ENCODE measurements at places on chromosomes 7 and 10. TPM values are rescaled to one million over a fixed set of nuclear protein-coding genes. Genes with fewer than 3 reads are reported as not detected.

Gene ATOH7
- total RNA-seq, result not detected

Gene RELN
- not detected for total RNA-seq

Gene ELMO1
- total RNA-seq, result 68.0 TPM

Gene PRRT4
- 0.18 TPM for total RNA-seq

Gene LBX1
- not detected for total RNA-seq

Gene AS3MT
- total RNA-seq, result not detected

DNA sequence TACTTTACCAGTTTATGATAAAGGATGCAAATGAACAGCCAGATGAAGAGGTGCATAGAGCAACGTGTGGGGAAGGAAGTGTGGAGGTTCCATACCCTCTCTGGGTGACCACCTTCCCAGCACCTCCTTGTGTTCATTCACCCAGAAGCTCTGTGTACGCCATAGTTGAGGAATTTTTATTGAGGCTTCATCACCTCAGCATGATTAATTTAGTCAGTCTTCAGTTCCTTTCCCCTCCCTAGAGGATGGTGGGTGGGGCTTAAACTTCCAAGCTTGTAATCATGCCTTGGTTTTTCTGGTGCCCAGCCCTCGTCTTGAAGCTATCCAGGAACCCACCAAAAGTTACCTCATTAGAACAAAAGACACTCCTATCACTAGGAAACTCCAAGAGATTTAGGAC is 162.7 kb downstream of the PLCE1 start:
- no peaks in the 10 kb centered on the region for H3K4me1 ChIP-seq
- H3K36me3 ChIP-seq, result no peaks in the 10 kb centered on the region
- H3K27me3 ChIP-seq, result no peaks in the 10 kb centered on the region
- DNase-seq, result no peak
- no peak overlapping the region for H3K27ac ChIP-seq

- no peaks in the 10 kb centered on the region for H3K36me3 ChIP-seq
- DNase-seq, result no peak
- H3K4me1 ChIP-seq, result no peaks in the 10 kb centered on the region
- no peak overlapping the region for H3K27ac ChIP-seq
- no peak overlapping the region for H3K4me3 ChIP-seq
- H3K27me3 ChIP-seq, result peaks cover 22% of the 10 kb centered on the region
Observed at GRCh38 chr7:42763137-42763551, 148.7 kb downstream of the C7orf25 start.

GRCh38 chr7:33643530-33643929 is 261.8 kb upstream of the BMPER start:
- peaks cover 2% of the 10 kb centered on the region for H3K36me3 ChIP-seq
- no peak for DNase-seq
- no peaks in the 10 kb centered on the region for H3K4me1 ChIP-seq
- no peaks in the 10 kb centered on the region for H3K27me3 ChIP-seq
- H3K4me3 ChIP-seq, result no peak overlapping the region

GRCh38 chr10:86344714-86345161 is 21.9 kb downstream of the GRID1 start:
- H3K4me1 ChIP-seq, result no peaks in the 10 kb centered on the region
- DNase-seq, result no peak
- H3K27me3 ChIP-seq, result peaks cover under 1% of the 10 kb centered on the region
- H3K36me3 ChIP-seq, result no peaks in the 10 kb centered on the region
- H3K4me3 ChIP-seq, result no peak overlapping the region

DNA sequence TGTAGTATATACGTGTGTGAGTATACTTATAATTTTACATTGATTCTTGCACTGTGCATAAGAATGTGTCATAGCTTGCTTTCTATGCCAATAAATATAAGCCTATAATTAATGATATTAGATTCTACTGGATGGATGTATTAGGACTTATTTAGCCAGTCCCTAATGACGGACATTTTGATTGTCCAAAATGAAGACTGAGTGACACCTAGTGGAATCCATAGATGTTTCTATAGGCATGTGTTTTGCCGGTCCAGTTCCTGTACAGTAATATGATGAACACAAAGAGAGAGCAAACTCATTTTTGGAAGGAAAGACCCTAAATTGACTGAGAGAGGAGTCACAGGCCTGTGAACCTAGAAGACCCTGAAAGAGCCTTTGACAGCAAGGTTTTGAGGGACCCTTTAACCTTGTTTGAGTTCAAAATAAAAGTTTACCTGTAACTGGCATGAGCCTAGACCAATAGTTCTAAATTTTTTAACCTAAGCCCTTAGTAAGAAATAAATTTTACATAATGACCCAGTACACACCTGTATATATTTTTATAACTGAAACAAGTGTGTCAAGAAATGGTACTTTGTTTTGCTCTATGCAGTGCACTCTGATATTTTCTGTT is 42.4 kb upstream of the AGBL3 start:
- no peaks in the 10 kb centered on the region for H3K27me3 ChIP-seq
- no peak for DNase-seq
- no peak overlapping the region for H3K4me3 ChIP-seq
- no peak overlapping the region for H3K27ac ChIP-seq
- peaks cover 14% of the 10 kb centered on the region for H3K4me1 ChIP-seq

DNA sequence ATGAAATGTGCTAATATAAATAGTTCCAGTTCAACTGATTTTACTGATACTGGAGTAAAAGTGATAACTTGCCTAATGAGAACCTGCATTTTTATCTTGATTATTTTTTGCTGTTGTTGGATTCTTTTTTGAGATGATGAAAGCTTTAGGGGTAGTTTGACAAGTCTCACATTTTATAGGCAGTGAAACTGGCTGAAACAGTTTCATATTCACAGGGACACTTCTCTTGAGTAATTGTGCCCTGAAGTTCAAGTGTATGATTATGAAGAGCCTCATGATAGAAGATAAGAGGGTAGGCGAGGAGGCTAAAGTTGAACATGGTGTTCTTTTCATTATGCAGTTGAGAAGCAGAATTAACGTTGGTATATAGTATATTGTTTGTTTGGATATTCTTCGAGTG is 5.1 kb downstream of the AUTS2 start:
- DNase-seq, result no peak
- peaks cover 2% of the 10 kb centered on the region for H3K4me1 ChIP-seq

DNA sequence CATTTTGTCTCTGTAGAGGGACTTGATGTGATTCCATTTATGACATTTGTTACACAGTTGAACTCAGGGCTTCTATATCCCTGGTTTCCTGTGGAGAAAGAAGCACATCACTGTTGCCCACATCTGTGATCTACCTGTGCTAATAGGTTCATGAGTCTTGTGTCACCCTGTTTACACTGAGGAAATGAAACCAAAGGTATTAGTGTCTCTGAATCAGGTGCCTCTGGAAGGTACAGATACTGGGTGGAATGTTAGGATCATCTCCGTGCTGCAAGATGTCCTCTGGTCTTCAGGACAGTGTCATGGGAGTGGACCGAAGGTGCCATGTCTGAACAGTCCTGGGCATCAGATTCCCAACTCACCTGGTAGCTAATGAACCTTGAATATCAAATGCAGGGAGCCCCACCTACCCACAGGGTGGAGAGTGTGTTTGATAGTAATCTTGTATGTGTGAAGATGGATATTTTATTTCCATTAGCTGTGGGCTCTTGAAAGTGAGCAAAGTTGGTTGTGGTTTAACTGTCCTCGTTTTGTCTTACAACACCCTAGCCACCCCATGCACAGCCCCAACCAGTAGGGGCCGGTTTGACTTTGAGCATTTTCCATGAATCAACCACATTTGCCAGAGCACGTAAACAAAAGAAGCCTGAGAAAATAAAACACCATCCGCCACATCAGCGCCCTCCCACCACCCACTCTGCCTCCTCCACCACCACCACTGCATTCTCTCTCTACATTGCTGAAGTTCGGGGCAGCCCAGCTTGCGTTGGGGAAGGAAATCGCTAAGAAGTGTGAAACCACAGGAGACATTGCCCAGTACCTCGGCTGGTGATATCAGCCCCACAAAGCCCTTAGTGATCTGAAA is 40.7 kb downstream of the TARP start:
- H3K27me3 ChIP-seq, result no peaks in the 10 kb centered on the region
- peak overlapping the region; percentile 52 for H3K4me3 ChIP-seq
- H3K27ac ChIP-seq, result peak overlapping the region; percentile 89
- H3K4me1 ChIP-seq, result peaks cover 56% of the 10 kb centered on the region
- peaks cover 23% of the 10 kb centered on the region for H3K36me3 ChIP-seq
- peak; percentile 82 for DNase-seq

- H3K4me3 ChIP-seq, result no peak overlapping the region
- H3K27ac ChIP-seq, result no peak overlapping the region
- no peak for DNase-seq
- peaks cover 36% of the 10 kb centered on the region for H3K4me1 ChIP-seq
- peaks cover 17% of the 10 kb centered on the region for H3K27me3 ChIP-seq
Observed at GRCh38 chr7:102289057-102289456, 2.4 kb downstream of the SH2B2 start.

GRCh38 chr7:27145165-27145913 is 1.9 kb upstream of the HOXA5 start:
- DNase-seq, result no peak
- H3K36me3 ChIP-seq, result peaks cover 1% of the 10 kb centered on the region
- H3K4me3 ChIP-seq, result no peak overlapping the region
- no peak overlapping the region for H3K27ac ChIP-seq
- peaks cover 8% of the 10 kb centered on the region for H3K4me1 ChIP-seq

GRCh38 chr7:27958933-27959548 is 219.1 kb downstream of the TAX1BP1 start:
- H3K4me3 ChIP-seq, result no peak overlapping the region
- peaks cover 2% of the 10 kb centered on the region for H3K4me1 ChIP-seq
- no peaks in the 10 kb centered on the region for H3K36me3 ChIP-seq
- no peaks in the 10 kb centered on the region for H3K27me3 ChIP-seq

GRCh38 chr10:13311177-13311575 is 11.3 kb upstream of the PHYH start:
- H3K4me1 ChIP-seq, result no peaks in the 10 kb centered on the region
- no peak overlapping the region for H3K4me3 ChIP-seq
- H3K27me3 ChIP-seq, result no peaks in the 10 kb centered on the region
- H3K27ac ChIP-seq, result no peak overlapping the region

DNA sequence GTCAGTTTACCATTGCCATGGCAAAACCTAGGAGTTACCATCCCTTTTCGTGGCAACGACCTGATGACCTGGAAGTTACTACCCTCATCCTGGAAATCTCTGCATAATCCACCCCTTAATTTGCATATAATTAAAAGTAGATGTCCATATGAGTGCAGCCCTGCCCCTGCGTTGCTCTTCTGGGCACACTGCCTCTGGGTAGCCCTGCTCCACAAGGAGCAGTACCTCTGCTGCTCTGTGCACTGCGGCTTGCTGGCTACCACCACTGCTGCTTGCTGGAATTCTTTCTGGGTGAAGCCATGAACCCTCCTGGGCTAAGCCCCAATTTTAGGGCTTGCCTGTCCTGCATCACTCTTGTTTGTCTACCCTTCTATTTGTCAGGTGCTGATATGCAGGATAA is 12.5 kb downstream of the CYP17A1 start:
- H3K4me1 ChIP-seq, result no peaks in the 10 kb centered on the region
- DNase-seq, result no peak
- no peaks in the 10 kb centered on the region for H3K36me3 ChIP-seq
- H3K27ac ChIP-seq, result no peak overlapping the region

- no peaks in the 10 kb centered on the region for H3K36me3 ChIP-seq
- peaks cover 9% of the 10 kb centered on the region for H3K27me3 ChIP-seq
- no peak overlapping the region for H3K27ac ChIP-seq
- no peaks in the 10 kb centered on the region for H3K4me1 ChIP-seq
- no peak for DNase-seq
Observed at GRCh38 chr10:48456361-48456804, 148.5 kb downstream of the ARHGAP22 start.

DNA sequence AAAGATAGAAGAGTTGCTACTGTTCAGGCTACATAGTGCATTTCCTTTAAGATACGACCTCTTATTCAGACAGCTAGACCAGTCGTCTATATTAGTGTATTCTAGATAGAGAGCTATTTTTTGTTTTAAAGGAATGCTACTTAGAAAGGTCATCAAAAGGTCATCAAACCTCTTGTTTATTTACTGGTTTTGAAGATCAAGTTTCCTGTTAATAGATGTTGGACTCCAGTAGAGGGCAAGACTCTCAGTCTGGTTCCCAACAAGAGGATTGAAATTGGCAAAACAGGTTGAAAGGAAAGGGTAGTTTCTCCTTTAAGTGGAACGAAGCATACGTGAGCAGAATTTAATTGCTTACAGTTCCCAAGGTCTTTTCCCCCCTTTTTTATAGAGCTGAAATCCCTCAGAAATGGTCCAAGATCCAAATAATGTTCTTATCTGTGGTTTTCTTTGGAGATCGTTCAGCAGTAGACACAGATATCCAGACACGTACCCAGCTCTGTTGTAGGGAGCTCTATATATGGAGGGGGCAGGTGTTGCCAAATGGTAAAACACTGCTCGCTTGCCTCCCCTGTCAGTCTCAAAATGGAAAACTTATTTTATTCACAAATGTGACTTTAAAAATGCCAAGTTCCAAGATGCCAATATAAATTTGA is 37.2 kb downstream of the BAMBI start:
- no peaks in the 10 kb centered on the region for H3K36me3 ChIP-seq
- no peak overlapping the region for H3K4me3 ChIP-seq
- H3K27me3 ChIP-seq, result peaks cover 16% of the 10 kb centered on the region
- no peak overlapping the region for H3K27ac ChIP-seq
- DNase-seq, result no peak

GRCh38 chr7:22039670-22040069 is 94.0 kb upstream of the CDCA7L start:
- no peak for DNase-seq
- H3K4me1 ChIP-seq, result no peaks in the 10 kb centered on the region
- no peak overlapping the region for H3K4me3 ChIP-seq
- H3K36me3 ChIP-seq, result no peaks in the 10 kb centered on the region
- peaks cover 8% of the 10 kb centered on the region for H3K27me3 ChIP-seq

DNA sequence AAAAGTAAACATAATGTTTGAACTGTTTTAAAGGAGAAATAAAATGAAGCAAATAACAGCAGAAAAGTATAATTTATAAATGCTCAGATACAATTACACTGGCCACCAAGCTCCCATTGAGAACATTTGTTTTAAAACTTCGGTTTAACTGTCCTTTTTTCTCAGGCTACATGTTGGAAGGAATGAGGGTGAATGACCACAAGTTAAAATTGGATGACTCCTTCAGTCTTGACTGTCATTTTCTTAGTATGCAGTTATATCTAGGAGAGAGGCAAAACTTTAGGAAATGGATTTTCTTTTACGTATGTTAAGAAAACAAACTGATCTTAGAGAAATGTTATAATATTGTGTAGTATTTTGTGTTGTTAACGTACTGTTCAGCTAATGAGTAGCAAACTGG is 5.0 kb downstream of the TRIM24 start:
- H3K36me3 ChIP-seq, result peaks cover 20% of the 10 kb centered on the region
- no peak overlapping the region for H3K27ac ChIP-seq
- H3K4me3 ChIP-seq, result no peak overlapping the region
- H3K27me3 ChIP-seq, result no peaks in the 10 kb centered on the region
- H3K4me1 ChIP-seq, result peaks cover 48% of the 10 kb centered on the region
